ENCODE measurements at places on chromosomes 6 and 20.

DNA sequence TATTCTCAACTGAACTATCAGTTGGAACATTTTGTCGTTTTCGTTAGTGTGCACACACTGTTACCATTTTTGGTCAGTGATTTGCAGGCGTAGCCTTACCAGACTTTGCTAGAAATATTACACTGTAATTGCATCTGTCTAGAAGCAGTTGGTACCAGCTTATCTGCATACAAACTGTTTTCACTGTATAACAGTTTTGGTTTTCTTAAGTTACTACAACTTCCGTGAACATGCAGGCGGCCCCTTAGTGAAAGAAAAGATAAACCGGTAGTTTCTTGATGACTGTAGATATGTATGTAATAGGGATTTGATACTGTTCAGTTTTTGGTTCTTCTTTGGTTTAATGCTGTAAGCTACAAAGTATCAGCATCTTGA lies 1.3 kb downstream of the DSTN start:
- DNase-seq = no peak

DNA sequence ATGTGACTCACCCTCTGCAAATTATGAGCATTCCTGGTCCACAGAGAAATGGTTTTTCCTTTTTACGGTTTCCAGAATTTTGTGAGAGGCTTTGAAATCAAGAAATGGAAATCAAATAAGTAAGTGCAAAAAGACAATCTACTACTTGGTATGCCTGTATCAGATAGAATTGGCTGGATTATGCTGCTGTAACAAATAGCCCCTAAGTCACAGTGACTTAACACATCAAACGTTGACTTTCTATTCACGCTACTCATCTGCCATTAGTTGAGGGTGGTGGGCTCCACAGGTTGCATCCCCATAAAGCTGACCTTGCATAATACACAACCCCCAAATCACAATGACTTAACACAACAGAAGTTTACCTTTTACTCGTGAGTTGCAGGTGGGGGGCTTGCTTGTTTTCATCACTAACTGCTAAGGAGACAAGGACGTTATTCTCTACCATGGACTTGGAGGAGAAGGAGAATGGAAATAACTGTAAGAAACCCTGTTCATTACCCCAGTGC lies 44.4 kb downstream of the TSHZ2 start:
- no peak for DNase-seq

DNA sequence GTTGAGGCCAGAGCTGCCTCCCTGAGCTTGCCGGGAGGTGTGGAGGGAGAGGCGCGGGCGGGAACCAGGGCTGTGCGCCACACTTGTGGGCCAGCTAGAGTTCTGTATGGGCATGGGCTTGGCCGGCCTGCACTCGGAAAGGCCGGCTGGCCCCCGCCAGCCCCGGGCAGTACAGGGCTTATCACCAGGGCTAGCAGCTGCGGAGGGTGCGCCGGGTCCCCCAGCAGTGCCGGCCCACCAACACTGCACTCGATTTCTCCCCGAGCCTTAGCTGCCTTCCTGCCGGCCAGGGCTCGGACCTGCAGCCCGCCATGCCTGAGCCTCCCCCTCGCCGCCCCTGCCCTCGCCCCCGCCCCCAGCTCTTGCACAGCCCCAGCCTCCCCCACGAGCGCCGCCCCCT lies 472.7 kb downstream of the TFAP2A start:
- DNase-seq = no peak

GRCh38 chr6:64996301-64996700 lies 710.7 kb downstream of the EYS start:
- DNase-seq = no peak

DNA sequence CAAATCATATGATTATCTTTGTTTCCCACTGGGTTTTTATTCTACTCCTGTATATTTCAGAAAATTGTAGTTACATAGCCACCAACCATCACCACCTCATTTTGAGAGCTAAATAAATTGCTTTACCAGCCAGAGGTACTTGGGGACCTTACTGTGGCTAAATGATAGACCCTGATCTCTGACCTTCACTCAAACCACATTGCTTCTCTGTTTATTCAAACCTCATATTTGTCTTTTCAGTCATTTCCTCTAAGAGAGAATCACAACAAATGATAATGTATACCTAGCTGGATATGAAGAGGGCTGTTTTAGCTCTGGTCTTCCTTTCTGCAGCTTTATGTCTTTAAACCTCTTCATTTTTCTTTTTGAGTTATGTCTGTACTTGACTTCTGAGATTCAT lies 142.8 kb downstream of the ADGB start:
- no peak for DNase-seq

GRCh38 chr6:9112544-9112943 lies 677.2 kb upstream of the SLC35B3 start:
- no peak for DNase-seq

DNA sequence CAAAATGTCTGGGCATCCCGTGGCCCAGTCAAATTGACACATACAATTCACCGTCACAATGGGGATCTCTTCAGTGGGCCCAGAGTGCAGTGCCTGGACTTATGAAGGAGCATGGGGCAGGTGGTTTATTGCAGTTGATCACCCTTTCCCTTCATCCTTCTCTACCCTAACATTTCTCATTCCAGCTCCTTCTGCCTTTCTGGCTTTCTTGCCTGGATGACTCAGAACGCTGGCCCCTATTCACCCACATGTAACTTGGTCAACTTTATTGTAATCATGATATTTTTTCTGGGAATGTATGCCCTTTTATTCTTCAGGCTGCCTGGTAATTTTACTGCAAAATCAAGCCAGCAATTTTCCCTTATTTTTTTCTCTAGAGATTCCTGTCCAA lies 179.9 kb upstream of the DTNBP1 start:
- DNase-seq = no peak

DNA sequence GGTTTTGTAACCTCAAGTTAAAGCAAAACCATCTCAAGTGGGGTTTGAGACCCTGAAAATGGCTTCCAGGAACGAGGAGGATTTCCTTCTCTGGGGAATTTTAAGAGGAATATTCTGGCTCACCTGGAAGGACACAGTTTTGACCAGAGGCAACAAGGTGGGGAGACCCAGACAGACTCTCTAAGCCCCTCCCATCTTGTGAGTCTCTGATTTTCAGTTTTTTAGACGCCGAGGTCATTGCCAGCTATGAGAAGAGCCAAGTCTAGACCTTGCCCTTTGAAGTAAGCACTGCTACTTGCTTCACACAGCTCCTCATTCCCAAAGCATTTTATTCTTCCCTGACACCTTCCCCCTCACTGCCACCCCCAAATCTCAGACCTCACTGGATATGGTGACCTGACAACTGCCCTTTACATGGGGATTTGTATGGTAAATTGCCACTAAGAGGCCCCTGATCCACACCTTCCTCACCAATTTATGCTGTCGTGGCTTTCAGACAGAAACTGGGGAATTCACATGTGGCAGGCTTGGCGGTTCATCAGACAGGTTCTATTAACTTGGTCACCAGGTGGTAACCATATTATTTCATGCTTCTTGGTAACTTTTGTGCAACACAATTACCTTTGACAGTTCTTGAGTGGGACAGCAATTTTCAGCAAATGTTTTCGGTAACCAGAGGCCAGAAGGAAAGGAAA lies 116.2 kb downstream of the ISM1 start:
- DNase-seq = no peak

DNA sequence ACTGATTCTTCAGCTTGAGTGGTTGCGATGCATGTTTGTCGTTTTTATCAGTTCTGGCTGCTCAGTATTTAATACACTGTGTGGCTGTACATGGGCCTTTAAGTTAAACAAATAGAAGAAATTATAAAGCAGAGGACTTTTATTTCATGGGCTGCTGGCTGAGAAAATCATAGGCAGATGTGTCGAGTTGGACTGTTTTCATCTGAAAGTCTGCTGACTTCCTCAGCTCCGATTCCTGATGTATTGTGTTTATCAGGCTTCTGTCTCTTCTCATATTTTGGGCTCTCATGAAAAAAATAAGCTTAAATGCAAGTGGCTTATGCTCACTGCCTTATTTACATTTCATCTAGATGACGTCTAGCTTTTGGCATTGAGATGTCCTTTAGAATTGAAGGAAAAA lies 129.5 kb upstream of the GGTLC1 start:
- no peak for DNase-seq

- no peak for DNase-seq
These were observed 108.8 kb downstream of the PPP1R14C start for GRCh38 chr6:150251566-150252186.

DNA sequence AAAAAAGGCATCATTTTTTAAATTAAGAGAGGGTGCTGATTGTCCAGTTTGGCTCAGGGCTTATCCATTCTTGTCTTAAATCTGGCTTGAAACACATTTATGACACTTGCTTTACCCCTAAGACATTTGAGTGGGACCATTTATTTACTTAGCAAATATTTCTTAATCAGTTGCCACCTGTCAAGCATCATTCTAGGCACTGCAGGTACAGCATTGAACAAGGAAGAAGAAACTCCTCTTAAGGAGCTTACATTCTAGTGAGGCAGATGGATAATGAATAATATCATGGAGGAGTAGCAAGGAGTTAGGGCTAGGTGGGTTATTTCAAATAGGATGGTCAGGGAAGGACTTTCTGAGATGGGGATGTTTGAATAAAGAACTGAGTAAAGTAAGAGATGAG lies 189.8 kb downstream of the UTRN start:
- no peak for DNase-seq

DNA sequence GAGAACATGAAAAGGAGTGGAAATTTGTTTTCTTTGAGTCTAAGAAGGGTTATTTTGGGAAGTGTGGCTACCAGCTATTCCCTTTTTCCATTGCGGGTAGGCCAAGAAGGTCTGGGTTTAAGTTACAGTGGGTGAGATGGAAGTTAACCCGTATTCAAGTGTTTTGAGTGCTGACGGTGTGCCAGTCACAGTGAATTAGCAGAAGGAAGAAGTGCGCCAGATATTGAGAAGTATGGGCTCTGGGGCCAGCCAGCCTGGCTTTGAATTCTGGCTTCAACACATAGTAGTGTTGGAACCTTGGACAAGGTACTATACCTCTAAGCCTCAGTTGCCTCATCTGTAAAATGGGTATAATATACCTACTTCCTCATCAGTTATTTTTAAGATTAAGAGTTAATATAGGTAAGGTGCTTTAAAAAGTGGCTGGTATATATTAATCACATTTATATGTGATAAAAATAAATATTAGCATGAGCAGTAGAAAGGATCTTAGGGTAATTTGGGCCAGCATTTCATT lies 16.3 kb downstream of the ZNF76 start:
- no peak for DNase-seq

GRCh38 chr6:14217728-14218518 lies 100.4 kb downstream of the CD83 start:
- DNase-seq = no peak

DNA sequence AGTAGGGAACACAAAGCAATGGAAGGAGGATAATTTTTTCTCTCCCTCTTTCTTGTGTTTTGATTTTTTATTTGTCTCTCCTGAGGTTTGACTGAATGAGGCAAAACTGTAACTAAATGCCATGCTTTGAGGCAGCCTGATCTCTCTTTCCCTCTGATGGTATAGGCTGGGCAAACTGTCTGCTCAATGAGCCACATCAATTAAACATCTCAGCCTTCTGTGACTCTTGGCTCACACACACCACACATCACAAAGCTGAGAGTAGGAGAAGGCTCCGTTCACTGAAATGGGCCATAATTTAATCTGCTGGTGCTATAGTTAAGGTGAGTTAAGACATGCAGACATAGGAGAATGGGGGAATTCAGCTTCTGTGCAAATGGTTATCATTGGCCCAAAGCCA lies 28.1 kb upstream of the SCGN start:
- DNase-seq = no peak

All from T47D (cell line).